MCF 10A (cell line): ENCODE measurements at places on chromosomes 16 and 17.

GRCh38 chr17:76076146-76076764, 1.7 kb downstream of the GALR2 start:
- no peak for DNase-seq

DNA sequence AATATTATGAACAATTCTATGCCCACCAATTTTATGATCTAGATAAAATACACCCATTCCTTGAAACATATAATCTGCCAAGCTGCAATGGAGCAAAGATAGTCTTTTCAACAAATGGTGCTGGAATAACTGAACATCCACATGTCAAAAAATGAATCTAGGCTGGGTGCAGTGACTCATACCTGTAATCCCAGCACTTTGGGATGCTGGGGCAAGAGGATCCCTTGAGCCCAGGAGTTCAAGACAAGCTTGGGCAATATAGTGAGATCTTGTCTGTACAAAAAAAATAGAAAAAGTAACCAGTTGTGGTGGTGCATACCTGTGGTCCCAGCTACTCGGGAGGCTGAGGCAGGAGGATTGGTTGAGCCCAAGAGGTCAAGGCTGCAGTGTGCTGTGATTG, 92.5 kb downstream of the N4BP1 start:
- peak; percentile 34 for DNase-seq

DNA sequence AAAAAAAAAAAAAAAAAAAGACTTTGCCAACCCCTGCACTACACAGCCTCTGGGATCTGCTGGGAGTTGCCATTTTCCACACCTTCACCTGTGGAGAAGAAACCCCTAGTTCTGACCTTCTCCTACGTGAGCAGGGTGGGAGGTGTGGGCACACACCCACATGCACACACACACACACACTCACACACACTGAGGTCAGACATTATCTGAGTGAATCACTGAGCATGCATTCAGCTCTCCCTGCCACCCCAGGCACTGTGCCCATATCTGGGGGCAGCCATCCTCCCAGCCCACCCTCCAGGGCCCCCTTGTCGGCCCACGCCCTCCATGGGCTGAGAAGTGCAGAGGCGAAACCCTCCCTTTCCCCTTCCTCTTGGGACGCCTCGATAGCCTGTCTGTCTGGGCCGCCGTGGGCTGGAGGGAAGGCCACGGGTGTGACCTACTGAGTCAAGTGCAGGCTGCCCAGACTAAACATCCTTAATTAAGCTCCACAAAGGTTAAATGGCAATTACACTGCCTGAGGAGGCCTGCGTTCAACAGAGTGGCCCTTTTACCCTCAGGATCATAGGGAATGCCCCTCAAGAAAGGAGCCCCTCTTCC, 143.8 kb downstream of the C16orf95 start:
- no peak for DNase-seq

DNA sequence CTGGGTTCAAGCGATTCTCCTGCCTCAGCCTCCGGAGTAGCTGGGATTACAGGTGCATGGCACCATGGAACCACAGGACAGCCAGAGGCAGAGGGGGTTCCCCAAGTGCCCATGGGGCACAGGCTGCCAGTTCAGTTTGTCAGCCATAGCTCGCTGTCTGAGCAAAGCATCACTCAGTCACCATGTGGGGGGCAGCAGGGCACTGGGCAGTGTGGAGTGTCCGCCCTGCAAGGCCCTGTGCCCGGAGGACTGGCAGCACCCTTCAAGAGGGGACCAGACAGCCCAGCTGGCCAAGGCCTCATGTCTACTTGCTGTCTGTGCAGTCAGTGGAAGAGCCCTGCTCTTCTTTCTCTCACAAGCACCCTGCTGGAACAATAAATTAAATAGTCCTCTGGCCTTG, 6.4 kb downstream of the ALYREF start:
- DNase-seq = no peak

GRCh38 chr16:23334457-23334853, 32.4 kb downstream of the SCNN1B start:
- no peak for DNase-seq
